ENCODE measurements at places on chromosomes 13 and 19.
A peak's percentile ranks its signal among the peaks of the same experiment; 100 is the strongest.

- DNase-seq = no peak
These were observed 17.1 kb upstream of the SHFL start for GRCh38 chr19:10069046-10069445.

DNA sequence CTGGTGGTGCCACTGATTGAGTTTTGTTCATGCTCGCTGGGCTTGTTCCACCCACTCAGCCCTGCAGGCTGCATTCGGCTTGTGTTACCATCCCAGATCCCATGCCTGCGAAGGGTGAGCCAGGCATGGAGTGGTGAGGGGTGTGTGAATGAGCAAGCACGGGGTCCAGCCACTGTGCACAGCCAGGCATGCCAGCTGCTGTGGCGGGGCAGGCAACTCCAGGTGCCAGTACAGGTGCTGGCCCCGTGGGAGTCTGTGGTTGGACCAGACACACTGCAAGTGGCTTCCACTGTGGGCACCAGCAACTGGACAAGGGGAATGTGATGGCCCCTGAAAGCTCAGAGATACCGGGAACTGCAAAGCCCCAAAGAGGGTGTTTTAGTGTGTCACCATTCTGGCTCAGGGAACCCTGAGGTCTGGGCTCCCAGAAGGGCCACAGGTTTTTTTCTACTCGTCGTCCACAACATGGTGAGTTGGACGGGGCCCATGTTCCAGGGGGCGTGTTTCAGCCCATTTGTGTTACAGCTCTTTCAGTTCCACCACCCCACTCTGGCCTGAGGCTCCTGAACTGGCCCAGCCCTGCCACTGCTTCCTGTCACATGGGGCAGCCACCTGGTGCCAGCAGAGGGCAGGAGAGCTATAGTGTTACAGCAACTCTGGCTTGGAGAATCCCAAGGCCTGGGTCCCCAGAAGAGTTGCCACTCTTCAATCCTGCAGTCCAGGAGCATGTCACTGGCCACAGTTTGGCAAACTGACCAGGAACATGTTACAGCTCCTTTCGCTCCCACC lies 217.0 kb upstream of the OBI1 start:
- no peak for DNase-seq

DNA sequence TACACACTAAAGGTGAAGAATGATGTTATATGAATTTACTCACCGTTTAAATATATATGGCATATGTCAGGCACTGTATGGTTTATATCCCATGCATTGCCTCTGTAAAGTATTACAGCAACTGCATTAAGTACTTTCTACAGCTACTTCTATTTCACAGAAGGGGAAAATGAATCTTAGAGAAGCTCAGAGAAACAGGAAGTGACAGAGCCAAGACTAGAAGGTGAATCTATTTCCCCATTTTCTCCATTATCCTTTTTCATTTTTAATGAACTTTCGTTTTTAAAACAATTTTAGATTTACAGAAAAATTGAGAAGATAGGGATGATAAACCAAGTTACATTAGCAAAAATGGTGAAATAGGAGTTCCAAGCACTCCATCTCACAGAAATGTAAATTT lies 863.3 kb downstream of the UQCRFS1 start:
- no peak for DNase-seq

- peak; percentile 65 for DNase-seq
These were observed 172.6 kb upstream of the ATXN8OS start for GRCh38 chr13:69935043-69935442.

- DNase-seq = no peak
These were observed 102.0 kb downstream of the MBNL2 start for GRCh38 chr13:97324115-97324514.

- no peak for DNase-seq
These were observed 29.6 kb downstream of the VWA8 start for GRCh38 chr13:41931337-41931736.

GRCh38 chr13:33219926-33220325 lies 65.6 kb downstream of the STARD13 start:
- DNase-seq = no peak

- DNase-seq = no peak
These were observed at the start of gene CCDC8 for GRCh38 chr19:46413262-46414031. CCDC8 (minus strand) TSS chr19:46413564; CDS start chr19:46412810, 754 bp downstream.

- no peak for DNase-seq
These were observed 110.2 kb downstream of the RAP2A start for GRCh38 chr13:97544031-97544765.

DNA sequence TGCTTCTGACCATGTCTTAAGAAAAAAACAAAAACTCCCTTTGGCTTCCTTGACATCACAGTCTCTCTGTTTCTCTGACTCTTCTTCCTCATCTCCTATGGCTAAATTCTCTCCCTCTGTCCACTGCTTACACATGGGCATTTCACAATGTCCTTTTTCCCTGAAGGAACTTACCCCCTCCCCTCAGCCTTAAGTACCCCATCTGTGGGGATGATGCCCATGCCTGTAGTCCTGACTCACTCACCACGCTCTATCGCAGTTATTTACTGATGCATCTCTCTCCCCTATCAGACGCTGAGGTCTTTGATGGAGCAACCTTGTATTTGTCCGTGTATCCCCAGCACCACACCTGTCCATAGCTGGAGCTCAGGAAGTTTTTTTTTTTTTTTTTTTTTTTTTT lies 32.4 kb downstream of the ACTN4 start:
- no peak for DNase-seq

GRCh38 chr13:50444726-50445125 lies 398.8 kb downstream of the DLEU7 start:
- DNase-seq = no peak

Measured in AML-193 (cell line).